ENCODE measurements at places on chromosomes 7 and 10.

DNA sequence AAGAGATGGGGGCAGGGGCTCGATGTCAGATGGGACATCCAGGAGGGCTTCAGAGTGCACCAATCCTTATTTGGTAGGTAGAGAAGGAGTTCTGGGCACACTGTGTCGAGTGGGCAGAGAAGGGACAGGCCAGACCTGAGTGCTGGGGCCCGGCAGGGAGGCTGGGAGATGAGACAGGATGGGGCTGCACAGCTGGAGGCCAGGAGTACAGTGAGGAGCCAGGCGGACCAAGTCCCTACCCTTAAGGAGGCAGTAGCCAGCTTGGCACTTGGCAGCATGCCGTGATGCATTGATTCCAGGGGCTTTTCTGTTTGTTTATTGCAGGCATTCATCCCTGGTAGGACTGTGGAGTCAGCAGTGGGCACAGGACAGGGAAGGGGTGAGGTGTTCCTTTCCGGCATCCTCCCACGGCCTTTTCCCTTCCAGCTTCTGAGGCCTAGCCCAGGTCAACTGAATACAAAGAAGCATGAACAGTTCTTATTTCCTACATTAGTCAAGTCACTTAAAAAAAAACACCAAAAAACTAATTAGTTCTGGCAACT is 168.8 kb upstream of the CDCA7L start:
- no peak for DNase-seq

DNA sequence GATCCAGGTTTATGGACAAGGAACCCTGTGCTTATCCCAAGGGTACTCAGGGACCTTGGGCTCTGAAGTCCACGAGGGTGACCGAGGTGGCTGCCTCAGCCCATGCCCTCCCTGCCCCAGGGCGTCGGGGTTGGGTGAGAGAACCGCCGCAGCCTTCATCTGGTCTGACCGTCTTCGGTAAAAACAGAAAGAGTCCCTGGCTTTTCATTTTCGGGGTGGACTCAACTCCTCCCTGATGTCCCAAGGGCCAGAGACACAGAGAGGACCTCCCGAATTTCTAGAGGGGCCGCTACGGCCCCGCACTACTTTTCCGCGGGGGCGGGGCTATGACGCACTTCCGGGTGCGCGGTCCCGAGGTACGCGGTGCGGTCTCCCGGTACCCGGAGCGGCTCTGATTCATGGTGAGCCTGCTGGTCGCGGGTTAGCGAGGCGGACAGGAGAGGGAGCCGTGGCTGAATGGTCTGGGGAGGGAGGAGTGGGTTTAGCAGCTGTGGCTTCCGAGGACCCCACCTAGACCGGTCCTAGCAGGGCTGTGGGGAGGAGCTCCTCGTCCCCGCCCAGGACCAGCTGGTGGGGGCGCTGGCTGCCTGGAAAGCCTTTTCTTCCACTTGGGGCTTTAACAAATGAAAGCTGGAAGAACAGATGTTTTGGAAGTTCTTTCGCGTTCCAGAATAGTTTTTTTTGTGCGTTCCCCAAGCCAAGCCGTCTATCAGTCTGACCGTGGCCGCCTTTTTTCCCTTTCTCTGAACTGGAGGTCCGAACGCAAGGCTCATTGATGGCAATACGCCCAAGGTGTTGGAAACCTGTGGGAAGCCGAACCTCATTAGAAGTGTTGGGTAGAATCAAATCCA is at the start of gene ZSCAN21:
TSS of gene ZSCAN21 (plus strand) at position 334 of the 851 bp plus-strand sequence. CDS start 7,233 bp downstream, outside the sequence.
- peak; percentile 86 for DNase-seq

DNA sequence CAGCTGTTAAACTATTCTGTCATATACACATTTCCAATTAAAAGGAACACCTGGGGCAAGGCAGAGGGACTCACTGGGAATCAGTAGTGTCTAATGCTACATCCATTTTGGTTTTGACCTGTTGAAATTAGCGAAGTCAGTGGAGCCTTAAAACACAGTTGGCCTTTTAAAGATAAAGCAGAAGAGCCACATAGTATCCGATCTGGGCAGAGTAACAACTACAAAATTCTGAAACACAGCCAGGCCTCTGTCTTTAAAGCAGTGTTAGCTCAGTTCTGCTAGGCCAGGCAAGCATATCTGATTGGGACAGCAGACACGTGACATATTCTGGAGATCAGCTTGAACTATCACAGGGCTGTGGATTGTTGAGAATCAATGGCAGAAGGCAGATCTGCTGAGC is 117.5 kb upstream of the WNT16 start:
- no peak for DNase-seq

DNA sequence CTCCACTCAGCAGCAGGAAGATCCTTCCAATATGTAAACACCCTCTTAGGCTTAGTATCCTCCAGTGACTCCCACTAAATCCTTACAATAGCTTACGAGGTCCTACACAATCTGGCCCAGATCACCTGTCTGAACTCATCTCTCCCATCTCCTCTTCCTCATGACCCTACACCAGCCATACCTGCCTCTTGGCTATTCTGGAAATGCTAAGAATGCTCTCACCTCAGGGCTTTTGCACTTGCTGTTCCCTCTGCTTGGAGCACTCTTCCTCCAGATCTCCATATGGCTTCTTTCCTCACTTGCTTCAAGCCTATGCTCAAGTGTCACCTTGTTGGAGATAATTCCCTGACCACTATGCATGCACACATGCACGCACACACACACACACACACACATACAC is 50.8 kb upstream of the FRMD4A start:
- DNase-seq = no peak

- no peak for DNase-seq
Measured at GRCh38 chr10:47309408-47310089, 9.6 kb downstream of the GDF10 start.

GRCh38 chr10:80487791-80488538 is 33.9 kb downstream of the TSPAN14 start:
- DNase-seq = no peak

GRCh38 chr10:86225103-86225782 is 141.4 kb downstream of the GRID1 start:
- no peak for DNase-seq

- no peak for DNase-seq
Measured at GRCh38 chr10:100963826-100964225, 5.5 kb upstream of the SEMA4G start.
